ENCODE measurements at places on chromosomes 7 and 10.

DNA sequence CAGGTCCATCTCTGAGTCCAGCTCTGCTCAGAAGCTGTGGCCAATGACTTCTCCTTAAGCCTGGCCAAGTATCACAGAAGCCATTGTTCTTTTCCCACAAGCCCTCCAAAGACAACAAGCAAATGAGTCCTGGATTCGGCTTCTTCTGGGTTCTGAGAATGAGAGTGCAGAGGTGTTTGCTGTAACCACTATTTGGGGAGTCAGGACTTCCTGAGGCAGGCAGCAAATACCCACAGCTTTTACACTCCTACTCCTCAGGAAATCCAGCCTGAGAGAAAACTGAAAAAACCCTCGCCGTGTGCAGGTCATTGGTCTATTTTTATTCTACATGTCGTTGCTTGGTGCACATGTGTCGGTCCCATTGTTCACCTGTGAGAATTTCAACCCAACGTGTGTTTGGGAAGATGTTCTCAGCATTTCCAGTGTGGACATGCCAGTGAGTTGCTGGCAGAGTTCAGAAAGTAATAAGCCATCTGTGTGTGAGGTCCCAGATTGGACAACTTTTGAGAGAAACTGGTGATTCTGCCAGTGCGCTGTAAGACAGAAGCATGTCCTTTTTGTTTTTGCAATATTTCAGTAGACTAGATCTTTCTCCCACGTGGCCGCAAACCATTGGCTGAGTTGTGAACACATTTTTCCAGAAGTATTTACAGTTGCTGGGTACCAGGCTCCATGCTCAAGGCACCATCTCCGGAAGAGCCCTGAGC is 121.6 kb upstream of the LYZL2 start:
- DNase-seq, result peak; percentile 71

DNA sequence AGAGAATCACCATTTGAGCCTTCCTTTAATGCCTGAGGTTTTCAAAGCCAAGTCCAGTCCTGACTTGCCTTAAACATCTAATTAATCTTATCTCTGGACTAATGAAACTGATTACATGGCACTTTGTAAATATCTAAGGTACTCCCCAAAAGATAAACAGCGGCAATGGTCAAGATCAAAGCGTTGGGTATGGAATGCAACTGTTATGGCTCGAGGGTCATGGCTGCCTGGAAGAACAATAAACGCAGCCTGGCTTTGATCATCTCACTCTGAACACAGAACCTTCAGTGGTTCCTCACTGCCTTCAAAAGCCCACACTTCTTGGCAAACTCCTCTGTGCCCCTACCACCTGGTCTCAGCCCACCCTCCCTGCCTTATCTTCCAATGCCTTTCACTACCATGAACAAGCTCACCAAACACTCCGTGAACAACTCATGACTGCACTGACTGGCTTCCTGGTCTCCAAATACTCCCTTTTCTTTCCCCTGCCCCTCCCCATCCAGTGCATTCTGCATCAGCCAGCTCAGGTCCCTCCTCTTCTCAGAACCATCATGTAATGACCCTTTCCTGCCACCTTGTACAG is 150.2 kb upstream of the NFE2L3 start:
- no peak for DNase-seq

- DNase-seq, result no peak
Observed at GRCh38 chr7:88457320-88457719, 150.6 kb upstream of the STEAP4 start.

DNA sequence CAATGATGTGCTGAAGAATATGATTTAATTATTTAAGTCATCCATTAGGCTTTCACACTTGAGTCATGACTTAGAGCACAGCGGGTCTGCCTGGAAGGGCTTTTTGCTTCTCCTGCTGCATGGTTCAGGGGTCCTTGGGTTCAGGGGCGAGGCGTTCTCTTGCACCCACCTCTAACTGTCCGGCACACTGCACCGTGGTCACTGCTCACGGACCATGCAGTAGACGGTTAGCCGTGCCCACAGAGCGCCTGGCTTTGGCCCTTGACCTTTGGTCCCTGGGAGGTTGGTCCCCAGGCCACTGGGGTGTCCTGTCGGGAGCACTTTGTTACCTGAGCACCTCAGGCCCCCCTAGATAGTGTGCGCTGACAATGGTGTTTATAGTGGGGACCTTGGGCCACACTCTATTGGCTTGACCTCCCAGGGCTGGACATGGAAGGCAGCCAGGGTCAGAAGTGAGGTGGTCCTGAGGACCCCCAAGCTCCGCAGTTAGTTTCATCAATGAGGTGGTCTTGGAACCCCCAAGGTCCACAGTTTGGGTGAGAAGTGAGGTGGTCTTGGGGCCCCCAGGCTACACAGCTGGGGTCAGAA is 110.6 kb downstream of the ACTR3B start:
- no peak for DNase-seq

- no peak for DNase-seq
Observed at GRCh38 chr10:118926441-118926840, 103.1 kb upstream of the NANOS1 start.

GRCh38 chr7:106384373-106384772 is 99.6 kb upstream of the NAMPT start:
- DNase-seq, result no peak

- no peak for DNase-seq
Observed at GRCh38 chr10:64071218-64071617, 550.0 kb downstream of the REEP3 start.

DNA sequence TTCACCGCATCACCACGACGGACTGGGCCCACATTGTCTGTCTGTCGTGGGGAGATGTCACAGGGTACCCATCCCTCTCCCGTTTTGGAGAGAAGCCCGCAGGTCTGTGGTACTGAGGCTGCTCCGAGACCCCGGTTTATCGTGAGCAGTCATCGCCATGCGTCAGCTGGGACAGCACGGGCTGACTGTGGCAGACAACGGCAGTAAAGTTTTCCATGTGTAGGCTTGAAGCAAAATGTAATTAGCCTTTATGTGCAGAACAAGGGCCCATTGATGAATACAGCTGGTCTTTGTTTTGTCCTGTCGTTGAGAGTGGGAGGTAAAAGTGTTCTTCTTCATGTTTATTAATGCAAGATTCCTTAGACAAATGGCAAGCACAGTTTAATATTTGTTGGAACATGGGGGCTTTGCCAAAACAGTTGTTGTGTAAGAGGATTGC is 167.4 kb upstream of the SH2B2 start:
- DNase-seq, result no peak

GRCh38 chr10:75498884-75499350 is 67.5 kb downstream of the LRMDA start:
- DNase-seq, result no peak

DNA sequence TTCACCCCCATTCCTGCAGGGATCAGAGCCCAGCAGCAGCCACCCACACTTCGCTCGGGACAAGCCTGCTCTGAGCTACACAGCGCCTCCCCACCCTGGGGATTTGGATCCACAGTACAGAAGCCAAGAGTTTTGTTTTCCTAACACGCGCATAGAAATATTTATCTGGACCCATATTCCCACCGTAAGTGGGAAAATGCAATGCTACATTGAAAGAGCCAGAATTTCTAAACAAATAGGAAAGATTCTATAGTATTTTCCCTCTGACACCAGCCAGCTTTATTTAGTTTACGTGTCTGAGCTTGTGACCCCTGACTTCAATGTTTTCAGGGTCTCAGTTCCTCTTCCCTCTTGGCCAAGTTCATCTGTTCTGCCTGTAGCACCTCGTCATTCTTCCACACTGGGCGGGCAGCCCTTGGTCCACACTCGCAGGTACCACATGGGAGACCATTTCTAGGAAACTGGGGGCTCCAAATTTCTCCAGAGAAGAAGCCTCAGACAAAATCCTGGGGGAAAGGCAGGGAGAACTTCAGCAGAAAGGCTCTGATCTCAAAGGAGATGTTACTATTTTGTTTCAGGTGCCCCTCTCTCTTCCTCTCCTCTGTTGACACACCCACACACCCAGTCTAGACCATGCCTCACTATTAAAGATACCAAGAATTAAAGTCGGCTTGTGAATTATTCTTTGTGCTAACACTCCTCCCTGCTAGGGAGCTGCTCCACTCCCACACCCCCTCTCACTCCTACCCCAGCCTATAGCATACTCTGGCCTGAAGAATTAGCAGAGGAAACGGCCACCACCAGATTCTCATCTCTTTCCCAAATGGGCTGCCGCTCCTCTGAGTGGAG is 116.0 kb upstream of the PCGF5 start:
- no peak for DNase-seq

DNA sequence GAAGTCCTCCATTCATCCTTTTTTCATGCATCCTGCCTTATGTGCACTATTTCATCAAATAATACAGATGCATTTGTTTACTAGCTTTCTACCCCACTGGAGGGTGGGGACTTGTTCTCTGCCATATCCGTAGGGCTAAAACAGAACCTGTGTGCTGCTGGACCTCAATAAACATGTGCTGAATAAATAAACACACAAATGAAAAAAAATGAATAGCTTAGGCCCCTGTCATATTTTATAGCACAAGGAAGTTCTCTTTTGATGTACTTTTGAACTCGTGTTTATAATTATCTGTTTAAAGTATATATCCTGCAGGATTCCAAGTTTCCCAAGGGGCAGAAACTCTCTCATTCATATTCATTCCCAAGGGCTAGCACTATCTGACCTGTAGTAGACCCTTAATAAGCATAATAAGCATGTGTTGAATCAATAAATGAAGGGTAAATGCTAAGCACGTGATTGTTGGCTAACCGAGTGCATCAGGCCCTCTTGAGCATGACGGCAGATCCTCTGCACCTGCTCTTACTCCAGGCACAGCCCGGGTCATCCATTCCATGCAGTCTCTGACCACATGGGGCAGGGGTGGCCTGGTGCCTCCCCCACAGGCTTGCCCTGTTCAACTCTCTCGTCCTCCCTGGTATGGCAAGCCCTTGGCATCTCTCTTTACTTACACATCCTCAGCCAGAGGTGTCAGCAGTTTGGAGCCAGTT is 474.1 kb upstream of the ZMIZ1 start:
- no peak for DNase-seq

- DNase-seq, result peak; percentile 78
Observed at GRCh38 chr7:157851501-157852067, 514.8 kb downstream of the DNAJB6 start.

DNA sequence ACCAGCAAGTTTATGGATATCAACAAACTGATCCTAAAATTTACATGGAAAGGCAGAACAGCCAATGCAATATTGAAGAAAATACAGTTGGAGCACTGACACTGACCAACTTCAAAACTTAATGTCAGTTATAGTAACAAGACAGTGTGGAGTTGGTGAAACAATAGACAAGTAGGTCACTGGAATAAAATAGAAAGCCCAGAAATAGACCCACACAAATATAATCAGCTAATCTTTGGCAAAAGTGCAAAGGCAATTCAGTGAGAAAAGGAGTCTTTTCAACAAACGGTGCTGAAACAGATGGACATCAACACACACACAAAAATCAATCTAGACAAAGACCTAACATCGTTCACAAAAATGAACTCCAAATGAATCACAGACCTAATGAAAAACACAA is 13.8 kb downstream of the RSU1 start:
- DNase-seq, result no peak

GRCh38 chr10:113397047-113397446 is 155.8 kb upstream of the HABP2 start:
- DNase-seq, result no peak

DNA sequence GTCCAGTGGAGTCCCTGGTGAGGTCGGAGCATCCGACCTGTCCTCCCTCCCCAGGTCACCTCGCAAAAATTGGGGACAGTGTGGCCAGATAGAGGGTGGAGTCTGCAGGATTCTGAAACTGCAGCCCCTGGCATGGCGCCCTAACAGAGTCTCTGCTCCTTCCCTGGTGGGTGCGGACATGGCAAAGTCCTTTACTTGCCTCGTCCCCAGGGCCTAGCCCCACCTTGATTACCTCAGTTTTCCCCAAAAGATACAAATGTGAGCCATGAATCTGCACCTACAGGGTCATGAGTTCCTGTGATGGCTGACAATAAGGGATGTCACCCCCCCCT is 47.7 kb downstream of the NPVF start:
- no peak for DNase-seq

DNA sequence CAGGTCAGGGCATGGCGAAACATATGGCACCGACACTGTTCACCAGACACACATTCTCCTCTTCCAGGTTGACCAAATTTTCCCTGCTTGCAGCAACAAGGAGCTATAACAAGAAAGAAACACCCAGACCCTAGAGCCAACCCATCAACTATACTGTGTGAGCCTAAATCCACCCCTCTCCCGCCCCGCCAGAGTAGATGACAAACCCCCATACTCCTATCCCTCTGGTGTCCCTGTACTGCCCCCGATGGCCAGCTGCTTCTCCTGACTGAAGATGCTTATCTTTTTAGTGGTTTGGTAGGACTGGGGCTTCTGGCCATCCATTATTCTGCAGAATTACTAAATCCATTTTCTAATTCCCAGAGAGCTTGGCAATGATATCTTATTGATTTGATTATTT is 70.1 kb upstream of the EEPD1 start:
- no peak for DNase-seq

- DNase-seq, result peak; percentile 32
Observed at GRCh38 chr7:142587578-142588191, 161.6 kb upstream of the PRSS1 start.

- no peak for DNase-seq
Observed at GRCh38 chr7:115672024-115672423, 358.5 kb downstream of the TFEC start.

DNA sequence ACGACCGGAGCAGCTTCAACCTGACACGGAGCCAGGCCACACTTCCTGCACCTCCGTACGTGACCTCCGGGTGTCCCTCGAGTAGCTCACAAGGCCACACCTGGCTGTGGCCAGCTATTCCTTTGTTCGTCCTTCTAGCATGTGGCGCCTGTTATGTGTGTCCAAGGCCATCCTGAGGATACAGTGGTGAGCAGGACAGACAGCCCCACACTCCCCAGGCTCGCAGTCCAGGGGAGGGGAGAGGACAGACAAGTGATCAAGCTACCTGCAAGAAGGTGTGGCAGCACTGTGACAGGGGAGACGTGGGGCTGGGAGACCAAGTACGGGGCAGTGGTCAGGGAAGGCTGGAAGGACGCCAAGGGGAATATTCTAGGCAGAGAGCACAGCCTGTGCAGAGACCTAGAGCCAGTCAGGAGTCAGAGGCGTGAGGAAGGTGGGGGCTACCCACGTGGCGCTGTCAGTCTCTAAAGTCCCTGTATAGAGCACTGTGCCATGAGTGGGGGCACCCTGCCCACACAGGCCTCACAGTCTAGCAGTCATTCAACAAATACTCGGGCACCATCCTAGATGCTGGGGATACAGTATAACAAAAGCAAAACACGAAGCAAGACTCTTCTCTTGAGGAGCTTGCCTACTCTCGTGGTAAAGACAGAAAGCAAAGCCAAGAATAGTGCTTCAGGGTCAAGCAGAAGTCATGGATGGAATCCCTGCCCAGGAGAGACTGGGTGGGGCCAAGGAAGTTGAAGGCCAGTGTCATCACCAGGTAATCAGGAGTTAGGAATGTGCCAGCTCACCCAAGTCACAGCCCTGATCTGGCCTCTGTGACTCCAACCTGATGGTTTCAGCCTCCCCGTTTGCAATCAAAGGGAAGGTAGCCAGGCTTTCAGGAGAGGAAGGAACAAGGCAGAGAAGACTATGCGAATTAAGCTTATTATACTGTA is 58.6 kb downstream of the PROSER2 start:
- no peak for DNase-seq

- DNase-seq, result peak; percentile 28
Observed at GRCh38 chr7:55469271-55469681, 103.0 kb downstream of the VOPP1 start.
